ENCODE measurements at places on chromosomes 13 and 19.
A peak's percentile ranks its signal among the peaks of the same experiment; 100 is the strongest.

DNA sequence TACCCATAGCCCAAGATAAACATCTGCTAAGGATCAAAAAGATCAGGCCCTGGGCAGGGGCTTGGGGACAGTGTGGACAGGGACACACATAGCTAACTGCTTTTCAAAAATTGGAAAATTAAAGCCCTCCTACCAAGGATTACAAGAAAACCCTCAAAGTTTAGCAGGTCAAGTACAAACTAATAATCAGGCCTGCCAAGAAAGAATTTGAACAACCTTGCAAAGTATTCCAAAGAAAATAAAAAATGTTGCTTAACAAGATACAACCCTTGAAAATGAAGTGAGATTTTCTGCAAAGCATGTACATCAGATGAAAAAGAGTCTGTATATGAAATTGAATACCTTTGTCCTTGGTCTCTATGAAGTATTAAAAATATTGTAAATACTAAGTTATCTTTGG lies 67.3 kb downstream of the KLF12 start:
- H3K27me3 ChIP-seq, result no peaks in the 10 kb centered on the region
- H3K36me3 ChIP-seq, result no peaks in the 10 kb centered on the region
- no peak overlapping the region for H3K27ac ChIP-seq

GRCh38 chr19:13864667-13865570 lies 12.0 kb upstream of the NANOS3 start:
- H3K36me3 ChIP-seq, result no peaks in the 10 kb centered on the region
- peak overlapping the region; percentile 97 for H3K4me3 ChIP-seq
- no peak for DNase-seq
- H3K27me3 ChIP-seq, result no peaks in the 10 kb centered on the region

- H3K4me3 ChIP-seq, result no peak overlapping the region
- no peaks in the 10 kb centered on the region for H3K36me3 ChIP-seq
- H3K4me1 ChIP-seq, result peaks cover 11% of the 10 kb centered on the region
- DNase-seq, result no peak
These were observed 9.9 kb downstream of the FBXL3 start for GRCh38 chr13:77016888-77017623.

DNA sequence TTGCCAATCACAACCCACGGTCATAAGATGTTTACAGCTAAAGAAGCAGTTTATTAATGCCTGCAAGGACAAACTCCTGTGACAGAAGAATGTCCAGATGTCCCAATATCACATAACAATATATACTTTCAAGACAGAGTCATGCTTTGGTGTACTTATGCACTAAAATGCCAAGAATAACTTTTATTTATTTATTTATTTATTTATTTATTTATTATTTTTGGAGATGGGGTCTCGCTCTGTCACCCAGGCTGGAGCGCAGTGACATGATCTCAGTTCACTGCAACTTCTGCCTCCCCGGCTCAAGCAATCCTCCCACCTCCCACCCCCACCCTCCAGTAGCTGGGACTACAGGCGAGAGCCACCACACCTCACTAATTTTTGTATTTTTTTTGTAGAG lies 9.1 kb downstream of the TEX101 start:
- H3K27ac ChIP-seq, result no peak overlapping the region
- no peaks in the 10 kb centered on the region for H3K4me1 ChIP-seq
- H3K4me3 ChIP-seq, result no peak overlapping the region
- no peaks in the 10 kb centered on the region for H3K36me3 ChIP-seq
- peak; percentile 0 for DNase-seq

- H3K27me3 ChIP-seq, result no peaks in the 10 kb centered on the region
- no peaks in the 10 kb centered on the region for H3K4me1 ChIP-seq
- no peaks in the 10 kb centered on the region for H3K36me3 ChIP-seq
- no peak for DNase-seq
- H3K27ac ChIP-seq, result no peak overlapping the region
- no peak overlapping the region for H3K4me3 ChIP-seq
These were observed 39.3 kb downstream of the SIGLEC7 start for GRCh38 chr19:51181377-51181912.

DNA sequence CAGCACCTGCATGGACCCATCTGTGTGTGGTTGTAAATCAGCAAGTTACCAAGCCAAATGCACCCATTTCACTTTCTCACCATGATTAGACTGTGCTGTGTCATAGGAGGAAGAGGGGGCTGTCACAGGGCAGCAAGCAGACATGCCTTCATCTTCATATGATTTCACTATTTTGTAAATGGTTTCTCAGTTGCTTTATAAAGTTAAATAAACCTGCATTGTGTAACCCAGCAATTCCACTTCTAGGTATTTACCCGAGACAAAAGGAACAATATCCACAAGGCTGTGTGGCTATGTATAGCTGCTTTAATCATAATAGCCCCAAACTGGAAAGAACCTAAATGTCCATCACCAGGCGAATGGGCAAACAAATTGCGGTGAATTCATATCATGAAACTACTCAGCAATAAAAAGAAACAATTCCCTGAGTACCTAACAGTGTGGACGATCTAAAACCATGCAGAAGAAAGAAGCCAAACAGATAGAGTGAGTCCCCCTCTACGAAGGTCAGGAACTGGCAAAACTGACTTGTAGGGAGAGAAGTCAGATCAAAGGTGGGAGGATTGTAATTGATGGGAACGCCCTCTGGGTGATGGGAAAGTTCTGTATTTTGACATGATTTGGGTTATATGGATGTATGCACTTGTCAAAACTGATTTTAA lies 185.4 kb downstream of the COL4A1 start:
- no peak for DNase-seq
- no peak overlapping the region for H3K4me3 ChIP-seq
- peaks cover 3% of the 10 kb centered on the region for H3K4me1 ChIP-seq
- no peaks in the 10 kb centered on the region for H3K36me3 ChIP-seq
- H3K27ac ChIP-seq, result no peak overlapping the region
- H3K27me3 ChIP-seq, result no peaks in the 10 kb centered on the region

DNA sequence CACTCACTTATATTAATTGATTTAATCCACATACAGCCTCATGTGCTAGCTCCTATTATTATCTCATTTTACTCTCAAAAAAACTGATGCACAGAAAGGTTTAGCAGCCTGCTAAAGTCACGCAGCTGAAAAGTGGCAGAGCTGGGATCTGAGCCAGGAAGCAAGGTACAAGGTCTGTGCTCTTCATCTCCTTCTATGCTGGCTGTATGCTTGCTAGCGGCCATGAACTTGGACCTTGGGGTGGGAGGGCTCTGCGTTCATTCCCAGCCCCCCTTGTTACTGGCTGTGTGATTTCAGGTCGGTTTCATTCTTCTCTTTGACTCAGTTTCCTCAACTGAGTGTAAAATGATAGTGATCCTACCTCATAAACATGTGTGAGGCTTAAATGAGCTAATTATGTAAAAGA lies 69.8 kb downstream of the ALOX5AP start:
- H3K27ac ChIP-seq, result peak overlapping the region; percentile 83
- peaks cover 9% of the 10 kb centered on the region for H3K4me1 ChIP-seq
- H3K36me3 ChIP-seq, result no peaks in the 10 kb centered on the region
- H3K27me3 ChIP-seq, result no peaks in the 10 kb centered on the region
- no peak overlapping the region for H3K4me3 ChIP-seq

DNA sequence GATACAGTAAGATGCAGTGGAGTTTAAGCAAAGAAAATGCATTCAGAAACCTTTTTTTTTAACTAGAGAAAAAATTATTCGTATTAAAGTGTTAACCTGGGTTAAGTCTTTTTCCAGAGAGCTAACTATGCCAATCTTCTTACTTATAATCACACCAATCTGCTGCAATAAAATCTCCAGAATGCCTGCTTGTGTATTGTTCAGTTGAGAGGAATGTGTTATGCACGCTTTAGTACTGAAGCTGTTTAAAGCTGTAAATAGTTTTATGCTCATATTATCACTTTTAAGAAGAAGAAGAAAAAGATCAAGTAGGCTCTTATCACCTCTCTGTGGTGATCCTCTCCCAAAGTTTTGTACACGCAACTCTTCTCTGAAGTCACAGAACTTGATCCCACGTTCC lies 528.7 kb downstream of the RFC3 start:
- H3K36me3 ChIP-seq, result no peaks in the 10 kb centered on the region
- no peak for DNase-seq
- H3K27me3 ChIP-seq, result no peaks in the 10 kb centered on the region

DNA sequence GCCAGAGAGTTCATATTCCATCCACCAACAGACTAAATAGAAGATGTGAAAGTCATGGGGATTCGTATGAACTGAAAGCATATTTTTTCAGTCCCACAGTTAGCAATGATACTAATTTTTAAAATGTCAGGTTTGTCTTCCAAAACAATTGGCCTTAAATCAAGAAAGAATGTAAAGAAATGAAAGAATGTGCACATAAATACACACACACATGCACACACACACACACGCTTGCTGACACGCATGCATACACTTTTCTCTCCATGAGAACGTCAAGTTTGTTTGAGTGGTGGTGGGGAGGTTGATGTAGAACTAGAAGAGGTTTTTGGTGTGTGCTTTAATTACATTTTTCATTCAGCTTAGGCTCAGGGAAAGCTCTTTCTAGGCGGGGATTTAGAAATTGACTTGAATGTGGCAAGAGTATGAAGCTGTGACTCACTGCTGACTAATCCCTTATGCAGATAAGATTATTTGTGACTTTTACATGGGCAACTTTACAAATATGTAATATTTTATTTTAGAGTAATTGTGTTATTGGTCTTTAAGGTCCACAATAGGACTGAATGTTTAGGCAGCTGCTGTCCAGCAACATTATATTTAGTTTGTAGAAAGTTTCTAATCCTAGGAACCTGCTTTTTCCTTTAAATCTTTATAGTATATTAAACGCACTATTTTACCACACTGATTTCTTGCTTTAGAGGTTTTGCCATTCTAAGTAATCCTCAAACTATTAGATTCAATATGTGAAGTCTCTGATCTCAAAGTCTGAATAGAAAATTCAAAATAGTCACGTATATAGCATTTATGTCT lies 18.8 kb downstream of the FLT1 start:
- no peak overlapping the region for H3K27ac ChIP-seq
- DNase-seq, result no peak
- H3K4me1 ChIP-seq, result no peaks in the 10 kb centered on the region
- no peaks in the 10 kb centered on the region for H3K27me3 ChIP-seq

- H3K27me3 ChIP-seq, result no peaks in the 10 kb centered on the region
- H3K27ac ChIP-seq, result no peak overlapping the region
- DNase-seq, result no peak
- H3K4me3 ChIP-seq, result no peak overlapping the region
- H3K36me3 ChIP-seq, result no peaks in the 10 kb centered on the region
These were observed 29.4 kb upstream of the TFDP1 start for GRCh38 chr13:113555141-113555540.

DNA sequence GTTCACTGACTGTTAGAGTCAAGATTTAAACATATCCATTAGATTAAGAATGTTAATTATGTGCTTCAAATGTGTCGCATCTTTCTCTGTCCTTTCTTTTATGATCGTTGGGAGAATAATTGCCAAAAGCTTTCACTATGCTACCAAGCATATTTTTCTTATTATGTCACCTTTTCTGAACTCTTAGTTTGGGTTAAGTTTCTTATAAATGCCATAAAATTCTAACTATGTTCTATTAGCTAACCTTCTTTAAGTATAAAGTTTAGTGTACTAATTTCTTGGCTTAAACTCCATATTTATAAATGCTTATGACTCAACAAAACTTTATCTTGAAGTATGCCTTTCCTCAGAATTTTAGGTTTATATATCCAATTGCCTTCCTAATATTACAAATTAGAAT lies 1759.4 kb downstream of the PCDH9 start:
- H3K4me3 ChIP-seq, result no peak overlapping the region
- DNase-seq, result no peak
- H3K4me1 ChIP-seq, result no peaks in the 10 kb centered on the region
- no peaks in the 10 kb centered on the region for H3K36me3 ChIP-seq
- H3K27ac ChIP-seq, result no peak overlapping the region

DNA sequence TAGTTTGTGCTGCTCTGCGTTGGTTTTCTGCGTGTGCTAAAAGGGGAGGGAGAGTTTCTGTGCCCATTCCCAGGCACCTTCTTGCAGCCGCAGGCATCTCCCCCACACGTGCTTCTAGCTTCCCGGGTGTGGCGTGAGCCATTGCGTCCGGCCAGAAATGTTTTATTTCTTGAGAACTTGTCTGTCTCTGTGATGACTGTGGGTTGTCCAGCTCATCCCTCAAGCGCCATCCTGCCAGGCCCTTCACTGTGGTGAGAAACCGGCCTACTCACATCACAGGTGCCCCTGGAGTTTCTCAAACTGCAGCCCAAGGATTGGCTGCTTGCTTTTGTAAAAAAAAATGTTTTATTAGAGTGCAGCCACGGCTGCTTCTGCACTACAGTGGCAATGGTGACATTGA lies 24.2 kb downstream of the EPN1 start:
- no peak overlapping the region for H3K27ac ChIP-seq
- no peak for DNase-seq
- H3K36me3 ChIP-seq, result no peaks in the 10 kb centered on the region

GRCh38 chr13:74825152-74825937 lies 656.6 kb downstream of the TBC1D4 start:
- H3K36me3 ChIP-seq, result no peaks in the 10 kb centered on the region
- no peaks in the 10 kb centered on the region for H3K4me1 ChIP-seq
- H3K4me3 ChIP-seq, result no peak overlapping the region
- no peaks in the 10 kb centered on the region for H3K27me3 ChIP-seq
- no peak overlapping the region for H3K27ac ChIP-seq

GRCh38 chr13:112171570-112171965 lies 104.6 kb downstream of the SOX1 start:
- no peaks in the 10 kb centered on the region for H3K36me3 ChIP-seq
- no peak overlapping the region for H3K27ac ChIP-seq
- no peaks in the 10 kb centered on the region for H3K4me1 ChIP-seq
- H3K27me3 ChIP-seq, result peaks cover 18% of the 10 kb centered on the region

DNA sequence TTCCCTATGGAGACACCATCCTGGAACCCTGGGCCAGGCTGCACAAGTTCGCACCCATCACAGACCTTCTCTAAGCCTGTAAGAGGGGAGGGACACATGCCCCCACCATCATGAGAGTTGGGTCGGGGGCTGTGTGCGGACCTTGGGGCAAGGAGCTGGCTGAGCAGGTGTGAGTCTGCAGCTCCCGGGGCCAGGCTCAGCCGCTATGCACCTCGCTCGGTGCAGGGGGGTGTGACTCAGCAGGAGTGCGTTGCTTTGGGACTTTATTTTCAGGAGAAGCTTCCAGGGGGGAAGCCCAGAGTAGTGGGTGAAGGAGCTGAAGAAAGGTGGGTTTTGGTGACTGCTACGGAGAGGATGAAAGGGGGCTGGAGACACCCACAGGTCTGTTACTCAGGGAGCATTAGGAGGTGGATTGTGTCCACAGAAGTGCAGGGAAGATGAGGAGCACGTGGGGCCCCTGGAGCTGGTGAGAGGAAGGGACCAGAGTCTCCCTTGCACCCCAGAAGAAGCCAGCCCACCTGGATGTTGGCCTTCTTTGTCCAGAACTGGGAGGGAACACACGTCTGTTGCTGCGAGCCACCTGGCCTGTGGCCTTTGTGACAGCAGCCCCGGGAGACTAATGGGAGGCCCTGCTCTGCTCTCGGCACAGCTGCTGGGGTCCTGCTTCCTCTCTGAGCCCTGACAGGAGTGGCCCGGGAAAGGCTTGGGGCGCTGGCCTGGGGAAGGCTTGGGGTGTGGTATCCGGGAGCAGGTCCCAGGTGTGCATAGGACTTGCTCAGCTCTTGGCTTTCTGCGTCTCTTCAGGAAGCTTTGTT lies 162.6 kb downstream of the TEX29 start:
- peaks cover 7% of the 10 kb centered on the region for H3K27me3 ChIP-seq
- no peak overlapping the region for H3K4me3 ChIP-seq
- no peak overlapping the region for H3K27ac ChIP-seq
- H3K4me1 ChIP-seq, result no peaks in the 10 kb centered on the region

Data from breast epithelium (tissue), 4 donors.